GM12878 (cell line): ENCODE measurements at places on chromosomes 6 and 20. TPM values are rescaled to one million over a fixed set of nuclear protein-coding genes. Genes with fewer than 3 reads are reported as not detected.

PGC gene
- total RNA-seq = 0.26 and 1.2 TPM in 2 replicates

BFSP1 gene
- 0.13 TPM in 2 replicates for total RNA-seq

SNPH gene
- total RNA-seq = 0.31 and 0.53 TPM in 2 replicates

TDRD6 gene
- not detected in 2 replicates for total RNA-seq

LPIN3 gene
- 0.49 and 0.51 TPM in 2 replicates for total RNA-seq

HSD17B8 gene
- total RNA-seq = 23.8 and 30.8 TPM in 2 replicates

GRIK2 gene
- not detected in 2 replicates for total RNA-seq

PAX1 gene
- total RNA-seq = not detected in 2 replicates

GFRA4 gene
- total RNA-seq = not detected in 2 replicates

VSTM2L gene
- 1.3 and 1.5 TPM in 2 replicates for total RNA-seq

PEX3 gene
- 18.6 and 19.0 TPM in 2 replicates for total RNA-seq

FNDC1 gene
- total RNA-seq = not detected in 2 replicates

PNLDC1 gene
- total RNA-seq = 0.19 TPM in 1 of 2 replicates, not detected in the other

RTF2 gene
- 77.0 and 77.7 TPM in 2 replicates for total RNA-seq

LAMA4 gene
- 0.21 and 0.27 TPM in 2 replicates for total RNA-seq

MYCT1 gene
- not detected in 2 replicates for total RNA-seq

CPXM1 gene
- total RNA-seq = 0.90 and 1.1 TPM in 2 replicates

DST gene
- total RNA-seq = 139 and 142 TPM in 2 replicates

THBD gene
- 0.05 TPM in 1 of 2 replicates, not detected in the other for total RNA-seq

APOBEC2 gene
- not detected in 2 replicates for total RNA-seq

GSTA1 gene
- 0.51 and 0.56 TPM in 2 replicates for total RNA-seq

BMP5 gene
- not detected in 2 replicates for total RNA-seq

KIF25 gene
- not detected in 2 replicates for total RNA-seq

PKHD1 gene
- 0.03 and 0.05 TPM in 2 replicates for total RNA-seq

IL20RA gene
- 0.08 TPM in 1 of 2 replicates, not detected in the other for total RNA-seq

NFS1 gene
- 40.2 and 41.0 TPM in 2 replicates for total RNA-seq

TCF21 gene
- total RNA-seq = 0.08 TPM in 1 of 2 replicates, not detected in the other

C6orf163 gene
- total RNA-seq = 1.3 and 1.4 TPM in 2 replicates

HEY2 gene
- total RNA-seq = 0.08 and 0.11 TPM in 2 replicates

SAPCD1 gene
- 8.6 and 13.0 TPM in 2 replicates for total RNA-seq

ATG5 gene
- total RNA-seq = 21.0 and 21.5 TPM in 2 replicates

PPIL6 gene
- 0.37 TPM in 1 of 2 replicates, not detected in the other for total RNA-seq

COL12A1 gene
- 0.29 and 0.69 TPM in 2 replicates for total RNA-seq

CNBD2 gene
- 3.7 and 4.7 TPM in 2 replicates for total RNA-seq

PACSIN1 gene
- total RNA-seq = 8.9 and 9.4 TPM in 2 replicates

VNN1 gene
- not detected in 2 replicates for total RNA-seq

TRERF1 gene
- 19.4 and 19.5 TPM in 2 replicates for total RNA-seq

TAF4 gene
- total RNA-seq = 16.9 and 19.5 TPM in 2 replicates

TMEM200A gene
- 7.6 and 9.0 TPM in 2 replicates for total RNA-seq

CFAP206 gene
- not detected in 2 replicates for total RNA-seq

HSPA1L gene
- 1.5 and 1.6 TPM in 2 replicates for total RNA-seq

SLC35D3 gene
- total RNA-seq = not detected in 2 replicates

ADNP gene
- 74.4 and 74.5 TPM in 2 replicates for total RNA-seq

TMC2 gene
- not detected in 2 replicates for total RNA-seq

EYS gene
- total RNA-seq = not detected in 2 replicates

SLC22A3 gene
- total RNA-seq = 0.05 and 0.15 TPM in 2 replicates

SYNDIG1 gene
- total RNA-seq = not detected in 2 replicates

RRAGD gene
- 15.6 and 16.5 TPM in 2 replicates for total RNA-seq

GMEB2 gene
- total RNA-seq = 13.3 and 14.8 TPM in 2 replicates
